ENCODE measurements at places on chromosomes 6 and 20.

- DNase-seq, result no peak
Measured at GRCh38 chr6:139711804-139712585, 337.5 kb upstream of the CITED2 start.

DNA sequence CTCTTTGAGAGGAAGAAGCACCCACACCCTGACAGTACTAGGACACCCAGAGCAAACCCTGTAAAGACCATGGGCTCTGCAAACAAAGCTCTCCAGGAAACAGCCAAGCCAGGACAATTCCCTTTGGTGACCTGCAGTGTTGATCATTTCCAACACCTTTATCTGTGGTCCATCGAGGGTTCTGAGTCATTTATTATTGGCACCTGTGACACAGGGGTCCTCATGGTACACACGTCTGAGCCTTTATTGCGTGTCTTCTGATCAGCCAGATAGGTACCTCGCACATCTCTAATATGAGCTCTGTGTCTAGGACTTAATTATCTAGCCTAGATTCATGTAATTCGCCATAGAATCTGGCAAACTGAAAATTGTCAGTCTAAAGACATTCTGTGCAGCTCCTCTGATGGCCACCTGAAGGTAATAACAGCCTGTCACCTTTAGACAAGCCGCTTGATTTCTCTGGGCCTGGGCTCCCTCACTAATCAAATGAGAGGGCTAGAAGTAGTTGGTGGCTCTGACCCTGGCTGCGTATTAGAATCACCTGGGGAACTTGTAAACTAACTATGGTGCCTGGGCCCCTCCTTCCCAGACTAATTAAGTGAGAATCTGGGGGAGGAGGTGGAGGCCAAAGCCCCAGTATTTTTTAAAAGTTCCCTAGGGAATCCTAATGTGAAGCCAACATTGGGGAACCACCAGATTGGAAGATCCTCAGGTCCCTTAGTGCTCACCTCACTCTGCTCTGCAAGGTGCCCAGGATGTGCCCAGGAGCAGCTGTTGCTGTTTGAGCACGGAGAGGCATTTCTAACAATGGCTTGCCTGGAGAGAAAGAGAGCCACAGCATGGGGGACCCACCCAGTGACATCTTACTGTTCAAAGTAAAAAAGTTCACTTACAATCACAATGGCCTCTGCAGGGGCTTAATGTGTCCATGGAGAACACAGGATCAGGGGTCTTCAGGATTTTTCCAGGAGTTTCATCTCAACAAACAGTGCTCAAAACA, 122.0 kb upstream of the ARID1B start:
- DNase-seq, result no peak

DNA sequence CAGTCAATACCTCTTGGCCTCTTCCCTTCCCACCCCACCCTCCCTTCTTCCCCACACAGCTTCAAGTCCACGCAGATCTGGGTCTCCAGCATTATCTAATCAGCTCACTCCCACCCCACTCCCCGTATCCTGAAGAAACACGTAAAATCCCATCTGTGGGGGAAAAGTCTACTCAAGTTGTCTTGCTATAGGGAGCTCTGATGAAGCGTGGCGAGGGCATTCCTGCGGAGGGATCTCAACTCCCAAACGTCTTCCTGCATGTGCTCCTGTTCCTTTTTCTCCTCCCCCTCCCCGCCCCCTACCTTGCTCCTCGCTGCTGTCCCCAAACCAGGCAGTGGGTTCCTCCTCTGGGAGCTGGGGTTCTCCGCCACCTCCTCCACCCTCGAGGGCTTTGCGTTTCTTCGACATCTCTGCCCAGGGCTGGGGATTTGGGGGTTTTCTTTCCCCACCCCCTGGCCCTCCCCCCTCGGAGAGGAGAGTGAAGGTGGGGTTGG, 181.8 kb downstream of the TBXT start:
- no peak for DNase-seq

GRCh38 chr6:159908535-159908934, 17.7 kb downstream of the MAS1 start:
- DNase-seq, result no peak

DNA sequence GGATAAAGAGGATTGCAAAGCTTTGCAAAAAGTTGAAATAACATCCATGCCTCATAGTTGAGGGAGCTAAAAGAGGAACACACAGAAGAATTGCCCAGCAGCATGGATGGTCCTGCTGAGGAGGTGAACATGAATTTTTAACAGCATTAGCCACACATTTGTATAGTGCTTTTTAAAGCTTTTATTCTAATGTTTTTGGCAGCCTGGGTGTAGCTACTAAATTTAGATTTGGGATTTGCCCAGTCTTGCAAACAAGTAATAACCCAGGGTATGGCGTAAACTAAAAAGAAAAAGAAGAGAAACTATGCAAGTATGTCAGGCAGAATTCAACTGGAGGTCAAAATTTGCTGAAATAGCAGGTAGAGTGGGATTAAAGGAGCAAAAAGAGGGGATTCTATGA, 75.1 kb upstream of the PTPRK start:
- DNase-seq, result no peak

GRCh38 chr6:158279615-158280014, 32.6 kb upstream of the TULP4 start:
- no peak for DNase-seq

DNA sequence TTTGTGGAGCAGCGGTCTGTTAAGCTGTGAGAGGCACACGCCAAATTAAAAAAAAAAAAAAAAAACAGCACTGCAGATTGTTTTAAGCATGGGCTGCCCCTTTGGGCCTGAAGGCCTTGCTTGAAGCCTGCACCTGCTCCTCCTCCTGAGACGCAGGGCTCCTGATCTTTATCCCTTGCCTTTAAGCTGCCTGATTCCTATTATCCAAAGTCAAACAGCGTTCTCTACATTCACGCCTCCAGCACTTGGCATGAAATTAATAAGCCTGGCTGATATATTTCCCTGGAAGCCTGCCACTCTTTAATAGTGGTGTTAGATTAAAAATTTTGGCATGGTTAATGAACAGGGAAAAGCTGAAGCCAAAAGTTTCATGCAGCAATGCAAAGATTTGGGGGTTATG, 163.9 kb downstream of the FAXC start:
- no peak for DNase-seq

GRCh38 chr6:16438718-16439591, 200.6 kb downstream of the GMPR start:
- DNase-seq, result peak; percentile 61

- DNase-seq, result no peak
Measured at GRCh38 chr6:109139109-109139508, 43.8 kb downstream of the CEP57L1 start.

- no peak for DNase-seq
Measured at GRCh38 chr6:148291876-148292275, 50.8 kb upstream of the SASH1 start.

DNA sequence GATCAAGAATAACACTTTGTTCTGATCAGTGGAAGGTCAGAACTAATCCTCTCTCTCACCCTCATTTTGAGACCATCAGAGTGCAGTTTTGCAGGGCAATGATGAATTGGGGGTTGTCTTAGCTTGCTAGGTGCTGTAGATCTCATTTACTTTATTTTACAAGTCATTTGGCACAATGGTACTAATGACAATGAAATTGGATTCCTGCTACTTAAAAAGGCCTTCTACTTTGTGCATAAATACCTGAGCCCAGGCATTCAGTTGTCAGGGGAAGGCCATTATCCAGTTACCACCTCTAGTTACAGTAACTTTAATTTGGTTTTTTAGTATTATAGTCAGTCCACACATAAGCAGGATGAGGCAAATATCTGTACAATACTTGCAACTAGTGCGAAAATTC, 240.0 kb downstream of the HDGFL1 start:
- DNase-seq, result no peak

DNA sequence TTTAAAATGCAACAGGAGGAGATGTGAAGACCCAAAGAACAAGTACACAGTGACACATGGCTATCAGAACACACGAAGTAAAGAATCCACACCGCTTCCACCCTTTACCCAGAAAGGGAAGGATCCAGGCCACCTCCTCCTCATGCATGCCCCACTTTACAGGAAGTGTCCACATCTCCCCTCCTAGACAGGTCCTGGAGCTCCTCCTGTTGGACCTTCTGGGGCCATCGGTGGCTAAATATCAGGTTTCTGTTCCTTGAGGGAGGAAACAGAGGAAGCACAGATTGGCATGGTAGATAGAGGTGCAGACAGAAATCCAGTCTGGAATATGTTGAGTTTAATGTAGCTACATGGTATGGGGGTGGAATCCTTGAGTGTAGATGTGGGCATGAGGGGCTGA, 10.9 kb downstream of the NINL start:
- DNase-seq, result no peak

GRCh38 chr6:16409531-16410441, 171.4 kb downstream of the GMPR start:
- DNase-seq, result peak; percentile 67

DNA sequence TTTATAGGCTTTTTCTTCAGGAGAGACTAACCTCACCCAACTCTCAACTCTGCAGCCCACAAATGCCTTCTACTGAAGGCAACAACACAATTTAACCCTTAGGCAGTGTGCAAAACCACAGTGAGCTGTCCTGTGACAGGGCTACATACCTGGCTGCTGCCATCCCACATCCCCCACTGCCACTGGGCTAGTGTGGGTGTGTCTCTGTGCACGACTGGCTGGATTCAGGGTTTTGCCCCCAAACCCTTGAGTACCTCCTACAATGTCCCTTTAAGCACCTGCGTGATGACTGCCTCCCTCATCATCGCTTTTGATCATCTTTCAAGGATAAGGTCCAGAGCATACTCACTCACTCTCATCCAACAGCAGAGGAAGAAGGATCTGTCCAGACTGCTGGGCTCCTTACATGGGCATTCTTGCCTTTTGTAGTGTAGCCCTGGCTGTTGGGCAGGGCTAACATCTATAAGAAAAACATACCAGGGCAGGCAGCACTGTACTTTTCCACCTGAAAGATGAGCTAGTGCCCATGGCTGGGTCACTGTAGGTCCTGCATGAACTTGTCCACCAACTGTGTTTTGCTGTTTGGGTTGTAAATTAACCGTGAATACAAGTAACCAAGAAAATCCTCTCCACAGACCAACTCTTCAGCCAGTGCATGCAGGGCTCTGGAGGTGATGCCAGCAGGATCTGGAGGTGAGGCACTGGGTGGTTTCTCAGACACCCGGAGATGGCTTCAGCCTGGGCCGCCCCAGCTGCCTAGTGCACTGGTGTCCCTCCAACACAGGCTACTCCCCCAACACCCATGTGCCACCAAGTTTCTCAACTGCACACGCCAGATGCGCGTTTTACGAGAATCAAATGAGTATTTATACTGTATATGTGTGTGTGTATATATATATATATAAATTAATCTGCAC, 45.2 kb downstream of the PLCG1 start:
- DNase-seq, result no peak

All from CD4-positive, alpha-beta T cell treated with Interleukin-17A for 1 hour (primary cell).